OCI-LY7 (cell line): ENCODE measurements at places on chromosomes 11 and 22. TPM values are rescaled to one million over a fixed set of nuclear protein-coding genes. Genes with fewer than 3 reads are reported as not detected.

GRCh38 chr11:19868281-19868821 lies 155.7 kb downstream of the NAV2 start:
- no peak for DNase-seq

DNA sequence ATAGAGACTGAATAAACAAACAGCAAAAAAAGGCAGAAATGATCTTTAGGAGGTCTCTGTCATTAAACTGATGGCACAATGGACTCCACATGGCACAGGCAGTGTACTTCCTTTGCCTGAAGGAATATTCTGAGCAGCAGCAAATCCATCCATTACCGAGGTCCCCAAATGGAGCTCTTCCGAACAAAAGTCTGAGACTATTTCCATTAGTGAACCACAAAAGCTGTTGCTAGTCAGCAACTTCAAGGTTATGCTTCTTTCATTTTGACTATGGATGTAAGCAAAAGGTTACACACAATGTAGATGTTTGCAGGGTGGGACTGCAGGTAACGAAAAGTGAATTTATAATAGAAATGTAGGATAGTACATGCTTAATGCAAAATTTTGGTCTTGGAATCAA lies 14.5 kb downstream of the NARS2 start:
- DNase-seq, result no peak

DNA sequence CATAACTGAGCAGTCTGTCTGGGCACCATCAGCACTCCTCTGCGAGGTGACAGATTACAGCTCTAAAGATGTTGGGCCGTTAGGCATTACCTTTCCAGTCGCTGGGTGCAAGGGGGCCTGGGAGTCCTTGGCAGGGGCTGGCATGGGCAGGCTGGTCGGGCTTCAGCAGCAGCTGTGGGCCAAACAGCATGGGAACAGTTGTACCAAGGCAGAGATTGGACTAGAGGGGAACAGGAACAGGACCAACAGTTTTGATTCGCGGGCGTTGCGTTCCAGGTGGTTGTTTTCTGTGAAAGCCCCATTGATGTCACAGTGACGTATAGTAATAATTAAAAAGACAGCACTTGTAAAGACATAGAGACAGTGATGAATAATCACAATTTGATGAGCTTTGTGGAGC lies 25.8 kb upstream of the B3GAT1 start:
- no peak for DNase-seq

The DRICH1 gene
- 0.49 TPM in 1 of 2 replicates, not detected in the other for total RNA-seq

The RFPL3 gene
- total RNA-seq, result not detected in 2 replicates

The CFAP68 gene
- total RNA-seq, result 18.8 and 22.4 TPM in 2 replicates

The CRYBA4 gene
- 1.3 TPM in 1 of 2 replicates, not detected in the other for total RNA-seq

The HPS4 gene
- total RNA-seq, result 89.6 and 107 TPM in 2 replicates

DNA sequence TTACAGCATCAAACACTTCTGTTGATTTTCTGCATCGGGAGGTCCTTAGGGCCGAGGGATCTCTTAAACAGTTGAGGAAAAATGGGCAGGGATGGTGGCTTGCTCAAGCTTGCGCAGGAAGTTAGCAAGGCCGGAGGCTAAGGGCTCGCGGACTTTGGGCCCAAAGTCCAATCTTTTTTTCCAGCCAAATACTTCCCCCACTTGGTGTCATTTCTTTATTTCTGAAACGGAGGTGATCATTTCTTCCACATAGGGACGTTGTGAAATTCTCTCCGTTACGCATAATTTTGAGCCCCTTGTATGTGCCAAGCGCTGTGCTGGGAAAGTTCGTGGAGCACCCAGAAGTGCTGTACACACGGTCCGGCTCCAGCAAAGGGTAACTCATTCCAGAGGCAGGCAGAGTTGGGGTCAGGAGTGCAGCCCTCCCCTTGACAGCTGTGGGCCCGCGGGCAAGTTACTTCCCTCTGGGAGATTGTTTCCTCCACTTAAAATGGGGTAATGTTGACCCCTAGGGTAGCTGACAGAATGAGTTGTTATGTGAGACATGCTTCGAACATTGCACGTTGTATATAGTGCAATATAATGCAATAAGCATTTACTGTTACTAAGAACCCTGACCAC lies 809 bp downstream of the MIEF1 start:
- peak; percentile 37 for DNase-seq

GRCh38 chr22:29202212-29203192 lies 3.2 kb upstream of the EMID1 start:
- DNase-seq, result peak; percentile 70

DNA sequence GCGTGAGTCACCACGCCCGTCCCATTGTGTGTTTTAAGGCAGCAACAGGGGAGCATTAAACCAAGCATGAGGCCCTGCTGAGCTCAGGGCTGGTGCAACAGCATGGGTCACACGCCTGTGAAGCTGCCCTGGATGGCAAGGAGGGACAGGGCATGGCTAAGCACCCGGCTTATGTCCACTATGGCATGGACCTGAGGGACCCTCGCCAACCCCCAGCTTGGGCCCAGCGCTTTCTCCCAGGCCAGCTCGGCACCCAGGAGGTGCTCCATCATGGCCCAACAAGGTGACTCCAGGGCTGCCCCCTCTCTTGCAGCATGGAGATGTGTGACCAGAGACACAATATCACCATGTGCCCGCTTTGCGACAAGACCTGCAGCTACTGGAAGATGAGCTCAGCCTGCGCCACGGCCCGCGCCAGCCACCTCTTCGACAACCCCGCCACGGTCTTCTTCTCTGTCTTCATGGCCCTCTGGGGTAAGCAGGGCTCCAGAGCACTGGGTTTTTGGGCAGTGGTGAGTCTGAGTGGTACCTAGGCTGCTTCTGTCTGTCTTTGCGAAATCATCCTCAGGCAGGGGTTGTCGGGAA lies 53.6 kb downstream of the ANO1 start:
- no peak for DNase-seq

DNA sequence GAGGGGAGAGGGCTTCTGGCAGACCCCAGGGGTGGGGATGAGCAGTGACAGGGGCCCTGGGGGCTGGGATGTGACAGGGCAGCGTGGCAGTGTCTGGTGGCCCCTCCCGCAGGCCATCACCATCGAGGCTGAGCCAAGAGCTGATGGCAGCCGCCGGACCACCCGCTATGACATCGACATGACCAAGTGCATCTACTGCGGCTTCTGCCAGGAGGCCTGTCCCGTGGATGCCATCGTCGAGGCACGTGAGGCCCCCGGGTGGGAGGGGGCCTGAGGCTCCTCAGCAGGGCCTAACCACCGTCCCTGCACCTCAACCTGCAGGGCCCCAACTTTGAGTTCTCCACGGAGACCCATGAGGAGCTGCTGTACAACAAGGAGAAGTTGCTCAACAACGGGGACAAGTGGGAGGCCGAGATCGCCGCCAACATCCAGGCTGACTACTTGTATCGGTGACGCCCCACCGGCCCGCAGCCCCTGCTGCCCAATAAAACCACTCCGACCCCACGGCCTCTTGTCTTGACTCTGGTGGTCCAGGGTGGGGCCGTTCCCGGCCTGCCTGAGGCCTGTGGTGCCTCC lies 2.6 kb upstream of the TCIRG1 start:
- no peak for DNase-seq

DNA sequence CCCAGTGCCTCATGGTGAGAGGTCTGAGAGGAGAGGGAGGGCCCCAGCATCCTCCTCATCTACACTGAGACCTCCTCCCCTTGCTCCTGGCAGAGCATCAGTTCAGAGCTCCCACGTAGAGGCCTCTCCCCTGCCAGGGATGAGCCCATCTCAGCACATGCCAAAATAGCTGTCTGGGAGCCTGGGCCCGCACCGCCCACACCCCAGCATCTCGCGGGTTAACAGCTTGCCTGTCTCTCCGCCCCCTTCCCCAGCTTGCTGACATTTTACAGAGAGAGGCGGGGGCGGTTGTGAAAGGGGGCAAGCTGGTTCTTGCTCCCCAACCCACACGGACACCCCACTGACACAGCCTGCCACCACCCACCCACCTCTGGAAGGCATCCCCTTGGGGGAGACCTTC lies 6.4 kb downstream of the DGKZ start:
- no peak for DNase-seq

- DNase-seq, result no peak
These were observed 22.9 kb downstream of the AMBRA1 start for GRCh38 chr11:46570790-46571398.

GRCh38 chr22:21593406-21594232 lies 26.1 kb downstream of the UBE2L3 start:
- no peak for DNase-seq

- DNase-seq, result no peak
These were observed 14.3 kb upstream of the TCF20 start for GRCh38 chr22:42284643-42285181.

DNA sequence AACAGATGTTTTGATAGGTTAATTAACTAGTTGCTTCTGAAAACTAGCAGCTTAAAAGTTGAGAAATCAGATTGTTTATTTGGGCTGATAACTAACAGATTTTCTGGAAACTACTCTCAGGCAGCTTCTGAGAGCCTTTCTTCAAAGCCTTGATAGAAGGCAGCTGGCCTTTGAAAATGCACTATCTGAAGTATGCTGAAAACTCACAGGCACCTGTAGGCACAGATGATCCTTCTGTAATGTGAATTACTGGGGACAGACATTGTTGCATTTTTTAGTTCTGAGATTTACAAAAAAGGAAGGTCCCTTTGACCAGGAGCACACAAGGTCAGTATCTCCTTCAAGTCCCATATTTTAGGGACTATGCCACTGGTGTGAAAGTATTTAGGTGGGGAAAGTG lies 460.8 kb upstream of the CNTN5 start:
- no peak for DNase-seq

The GVQW3 gene
- total RNA-seq, result 16.5 and 18.4 TPM in 2 replicates

DNA sequence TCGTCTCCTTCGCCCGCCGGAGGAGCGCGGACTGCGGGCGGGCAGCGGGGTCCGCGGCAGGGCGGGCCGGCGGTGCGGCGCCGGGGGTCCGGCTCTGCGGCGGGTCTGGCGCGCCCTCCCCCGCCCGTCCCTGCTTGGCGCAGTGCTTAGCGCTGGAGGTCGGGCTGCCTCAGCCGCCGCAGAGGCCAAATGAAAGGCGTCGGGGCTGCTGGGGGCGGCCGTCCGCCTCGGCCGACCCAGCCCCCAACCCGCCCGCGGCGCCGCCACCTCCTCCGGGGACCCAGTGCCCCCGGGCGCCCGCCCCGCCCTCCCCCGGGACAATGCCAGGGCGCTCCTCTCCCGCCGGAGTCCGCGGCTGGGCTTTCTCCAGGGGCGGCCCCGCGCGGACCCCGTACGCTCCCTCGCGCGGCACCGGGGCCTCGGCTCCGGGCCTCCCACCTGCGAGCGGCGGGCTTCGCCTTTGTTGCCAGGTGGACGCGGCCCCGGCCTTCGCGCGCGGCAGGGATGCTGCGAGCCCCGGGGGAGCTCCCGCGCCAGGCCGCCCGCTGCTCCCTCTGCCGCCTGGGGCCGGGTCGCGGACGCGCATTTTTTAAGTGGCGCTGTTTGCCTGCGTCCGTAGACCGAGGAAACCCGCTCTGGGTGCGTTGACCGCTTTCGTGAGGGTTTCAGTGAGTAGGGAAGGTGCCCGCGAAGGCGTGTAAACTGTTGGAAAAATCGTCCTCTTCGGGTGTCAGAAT lies 583 bp downstream of the APLP2 start:
- DNase-seq, result peak; percentile 79

DNA sequence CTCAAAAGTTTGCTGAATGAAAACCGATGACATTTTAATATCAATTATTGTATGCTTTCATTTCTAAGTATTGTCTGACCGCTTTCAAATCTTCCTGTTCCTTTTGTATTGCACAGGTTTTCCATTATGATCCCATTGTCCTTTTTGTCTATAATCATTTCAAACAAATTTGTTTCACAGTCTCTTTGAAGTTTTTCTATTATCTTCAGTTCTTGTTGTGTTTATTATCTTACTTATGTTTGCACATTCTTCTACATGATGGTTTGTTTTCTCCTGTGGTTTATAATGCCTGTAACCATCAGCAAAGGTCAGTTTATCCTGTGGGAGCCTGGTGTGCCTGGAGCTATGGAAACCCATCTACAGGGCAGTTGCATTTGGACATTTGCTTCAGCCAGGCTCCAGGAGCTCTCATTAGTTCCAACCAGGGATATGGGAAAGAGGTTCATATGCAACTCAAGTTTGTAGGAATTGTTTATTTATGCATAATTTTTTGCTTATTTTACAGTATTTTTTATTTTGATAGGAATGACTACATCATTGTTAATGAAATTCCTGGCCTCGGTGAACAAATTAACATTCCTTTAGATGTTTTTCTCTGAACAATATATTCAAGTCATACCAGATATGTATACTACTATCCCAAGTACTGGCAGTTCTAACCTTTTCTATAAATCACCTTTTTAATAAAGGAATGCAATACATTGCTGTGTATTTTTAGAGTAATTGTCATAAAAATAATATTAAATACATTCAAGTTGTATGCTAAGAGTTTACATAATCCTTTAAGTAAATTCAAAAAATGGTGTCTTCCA lies 179.2 kb downstream of the SBF2 start:
- DNase-seq, result no peak

The TECTA gene
- 0.13 and 0.48 TPM in 2 replicates for total RNA-seq

- DNase-seq, result peak; percentile 78
These were observed 16.9 kb upstream of the RAC2 start for GRCh38 chr22:37260901-37261336.

GRCh38 chr11:115784796-115785521 lies 280.7 kb upstream of the CADM1 start:
- no peak for DNase-seq

The B4GALNT4 gene
- not detected in 2 replicates for total RNA-seq

DNA sequence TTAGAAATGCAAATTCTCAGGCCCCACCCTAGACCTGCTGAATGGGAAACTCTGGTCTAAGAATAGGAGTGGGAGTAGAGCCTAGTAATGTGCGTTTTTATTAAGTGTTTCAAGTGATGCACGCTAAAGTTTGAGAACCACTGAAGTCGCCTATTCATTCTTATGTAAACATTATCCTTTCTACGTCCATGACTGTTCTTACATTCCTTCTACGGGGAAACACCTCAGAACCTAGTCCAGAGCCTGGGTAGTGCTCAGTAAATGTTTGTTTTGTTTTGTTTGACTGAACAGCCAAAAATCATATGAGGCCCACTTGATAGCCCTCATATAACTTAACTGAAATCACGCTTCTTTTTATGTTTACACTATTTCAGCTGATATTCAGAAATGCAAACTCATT lies 29.8 kb downstream of the VSIG10L2 start:
- DNase-seq, result no peak

The WNT7B gene
- not detected in 2 replicates for total RNA-seq

GRCh38 chr22:19631899-19632667 lies 82.2 kb upstream of the SEPTIN5 start:
- peak; percentile 33 for DNase-seq

The TMEM191B gene
- total RNA-seq, result 0.50 and 2.4 TPM in 2 replicates

The MMP27 gene
- not detected in 2 replicates for total RNA-seq

The ASCL2 gene
- not detected in 2 replicates for total RNA-seq

- DNase-seq, result peak; percentile 61
These were observed 5.5 kb upstream of the PCF11 start for GRCh38 chr11:83151274-83151977.

The YAP1 gene
- total RNA-seq, result 0.11 TPM in 1 of 2 replicates, not detected in the other

The CEP126 gene
- 5.9 and 7.3 TPM in 2 replicates for total RNA-seq

The DCUN1D5 gene
- 46.4 TPM in 2 replicates for total RNA-seq

GRCh38 chr11:44564166-44564565 lies 1.3 kb upstream of the CD82 start:
- no peak for DNase-seq

The CD82 gene
- 3.4 and 6.4 TPM in 2 replicates for total RNA-seq

The BACE1 gene
- total RNA-seq, result not detected in 2 replicates

DNA sequence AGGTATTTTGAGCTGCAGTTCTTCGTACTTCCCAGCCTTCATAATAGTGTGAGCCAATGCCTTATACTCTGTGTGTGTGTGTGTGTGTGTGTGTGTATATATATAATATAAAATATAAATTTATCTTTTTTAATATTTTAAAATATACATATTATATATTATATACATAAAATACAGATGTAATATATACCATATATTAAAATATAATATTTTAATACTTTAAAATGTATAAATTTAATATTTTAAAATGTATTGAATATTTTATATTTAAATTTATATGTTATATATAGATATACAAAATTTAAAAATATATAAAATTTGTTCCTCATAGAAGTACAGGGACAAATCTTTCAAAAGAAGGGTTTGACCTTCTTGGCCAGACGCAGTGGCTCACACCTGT lies 53.7 kb upstream of the CARD18 start:
- no peak for DNase-seq
